Cardiac muscle cell (in vitro differentiated cells and primary cell): ENCODE measurements at places on chromosomes 12 and 14.

- peak; percentile 92 for DNase-seq
Measured at GRCh38 chr14:105093431-105094192, 28.4 kb upstream of the GPR132 start.

GRCh38 chr12:131250028-131250950, 296.6 kb downstream of the ADGRD1 start:
- DNase-seq = no peak

- no peak for DNase-seq
Measured at GRCh38 chr12:71565535-71565934, 98.1 kb downstream of the ZFC3H1 start.

- DNase-seq = peak; percentile 93
Measured at GRCh38 chr14:58668848-58669480, 31.2 kb downstream of the DACT1 start.

DNA sequence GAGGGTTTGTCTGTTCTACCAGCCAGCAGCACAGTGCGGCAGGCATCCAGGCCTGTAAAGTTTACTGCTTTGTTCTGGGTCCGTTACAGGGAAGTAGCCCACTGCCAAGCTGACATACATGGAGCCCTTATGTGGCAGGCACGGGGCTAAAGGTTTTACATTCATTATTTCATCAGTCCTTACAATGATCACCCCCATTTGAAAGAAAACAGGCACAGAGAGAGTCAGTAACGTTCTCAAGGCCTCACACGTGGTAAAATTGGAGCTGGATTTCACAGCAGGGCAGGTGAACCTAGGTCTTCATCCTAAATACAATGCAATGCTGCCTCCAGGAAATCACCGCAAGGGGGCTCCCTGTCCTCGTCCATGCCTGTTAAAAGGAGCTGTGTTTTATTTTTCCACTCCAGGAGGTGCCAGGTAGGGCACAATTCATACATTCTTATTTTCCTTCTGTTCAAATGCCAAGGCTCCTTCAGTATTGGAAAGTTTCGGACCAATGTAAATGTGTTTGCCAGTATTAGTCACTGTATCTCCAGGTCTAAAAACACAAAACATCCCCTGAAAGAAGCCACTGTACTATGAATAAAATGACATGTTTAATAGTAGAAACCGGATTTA, 172.2 kb upstream of the GZMB start:
- DNase-seq = peak; percentile 77

DNA sequence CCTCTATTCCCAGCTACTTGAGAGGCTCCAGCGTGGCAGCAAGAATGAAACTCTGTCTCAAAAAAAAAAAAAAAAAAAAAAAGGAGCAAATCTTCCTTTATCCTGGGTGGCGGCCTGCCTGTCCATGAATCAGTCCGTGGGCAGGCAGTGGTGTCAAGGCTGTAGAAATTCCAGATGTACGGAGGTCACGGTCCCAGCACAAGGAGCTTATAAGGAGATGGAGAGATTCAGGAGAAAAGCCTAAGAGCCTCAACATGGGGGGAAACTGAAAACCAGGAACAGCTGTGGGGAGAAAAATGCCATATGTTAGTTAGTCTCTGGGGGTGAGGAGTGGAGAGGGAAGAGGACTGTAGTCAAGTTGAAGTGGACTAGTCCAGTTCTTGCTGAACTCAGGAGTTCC, 130.5 kb upstream of the CRY1 start:
- no peak for DNase-seq

- DNase-seq = no peak
Measured at GRCh38 chr12:103913100-103913499, 17.1 kb upstream of the HSP90B1 start.

DNA sequence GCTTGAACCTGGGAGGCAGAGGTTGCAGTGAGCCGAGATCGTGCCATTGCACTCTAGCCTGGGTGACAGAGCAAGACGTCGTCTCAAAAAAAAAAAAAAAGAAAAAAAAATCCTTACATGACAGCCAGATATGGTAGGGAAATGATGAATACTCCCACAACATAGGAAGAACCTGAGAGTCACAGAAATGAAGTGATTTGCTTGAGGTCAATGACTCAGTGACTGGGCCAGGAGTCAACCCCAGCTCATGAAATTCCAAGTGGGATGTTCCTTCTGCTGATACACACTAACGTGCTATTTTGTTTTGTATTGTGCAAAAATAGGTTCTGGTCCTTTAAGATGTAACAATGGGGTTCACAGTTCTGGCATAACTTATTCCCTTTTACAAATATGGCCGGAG, 9.0 kb downstream of the RHOF start:
- no peak for DNase-seq

DNA sequence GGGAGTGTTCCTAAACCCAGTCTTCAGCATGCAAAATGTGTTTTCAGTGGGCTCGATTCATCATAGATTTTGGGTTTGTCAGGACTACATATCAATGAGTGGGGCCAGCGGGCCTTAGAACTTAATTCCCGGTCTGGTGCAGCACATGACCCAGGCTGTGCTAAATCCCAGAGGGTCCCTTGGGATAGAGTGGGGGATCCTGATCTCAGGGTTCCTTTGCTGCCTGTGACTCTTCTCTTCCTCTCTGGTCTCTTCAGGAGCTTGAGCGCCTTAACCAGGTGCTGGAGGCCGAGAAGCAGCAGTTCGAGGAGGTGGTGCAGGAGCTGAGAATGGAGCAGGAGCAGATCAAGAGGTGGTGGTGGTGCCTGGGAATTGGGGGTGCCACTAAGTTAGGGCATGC, 37.5 kb downstream of the PLEKHD1 start:
- no peak for DNase-seq

DNA sequence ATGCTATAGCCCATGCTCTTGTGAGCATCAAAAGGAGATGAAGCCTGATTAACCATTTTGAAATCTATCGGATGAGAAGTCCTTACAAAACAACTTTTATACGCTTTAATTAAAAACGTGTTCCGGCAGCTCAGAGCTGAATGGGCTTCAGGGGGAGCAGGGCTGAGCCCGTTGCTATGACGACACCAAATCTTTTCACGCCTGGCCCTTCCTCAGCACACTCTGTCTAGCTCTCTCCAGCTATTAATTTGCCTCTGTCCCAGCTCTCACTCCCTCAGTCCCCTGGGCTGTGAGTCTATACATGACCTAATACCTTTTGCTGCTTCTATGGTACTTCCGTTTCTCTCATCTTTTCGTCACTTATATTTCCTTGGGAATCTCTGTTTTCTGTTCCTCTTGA, 15.8 kb downstream of the FOXA1 start:
- no peak for DNase-seq

DNA sequence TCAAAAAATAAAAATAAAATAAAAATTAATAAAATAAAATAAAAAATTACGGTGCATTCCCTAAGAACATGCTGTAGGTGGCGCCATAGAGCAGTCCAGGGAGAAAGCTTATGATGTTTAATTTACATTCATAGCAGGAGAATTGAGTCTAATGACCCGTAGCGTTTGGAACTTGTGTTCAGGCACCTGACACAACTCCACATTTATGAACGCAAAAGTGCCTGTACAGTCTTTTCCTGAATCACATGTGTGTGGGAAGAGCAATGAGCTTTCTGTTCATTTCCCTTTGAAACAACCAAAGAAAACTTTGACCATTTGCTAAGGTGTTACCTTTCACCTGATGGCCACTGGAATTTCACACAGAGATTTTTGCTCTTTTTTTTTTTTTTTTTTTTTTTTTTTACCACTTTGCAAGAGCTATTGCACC, 60.6 kb upstream of the KCNA1 start:
- DNase-seq = peak; percentile 58

GRCh38 chr12:89192429-89192828, 159.9 kb downstream of the DUSP6 start:
- no peak for DNase-seq

DNA sequence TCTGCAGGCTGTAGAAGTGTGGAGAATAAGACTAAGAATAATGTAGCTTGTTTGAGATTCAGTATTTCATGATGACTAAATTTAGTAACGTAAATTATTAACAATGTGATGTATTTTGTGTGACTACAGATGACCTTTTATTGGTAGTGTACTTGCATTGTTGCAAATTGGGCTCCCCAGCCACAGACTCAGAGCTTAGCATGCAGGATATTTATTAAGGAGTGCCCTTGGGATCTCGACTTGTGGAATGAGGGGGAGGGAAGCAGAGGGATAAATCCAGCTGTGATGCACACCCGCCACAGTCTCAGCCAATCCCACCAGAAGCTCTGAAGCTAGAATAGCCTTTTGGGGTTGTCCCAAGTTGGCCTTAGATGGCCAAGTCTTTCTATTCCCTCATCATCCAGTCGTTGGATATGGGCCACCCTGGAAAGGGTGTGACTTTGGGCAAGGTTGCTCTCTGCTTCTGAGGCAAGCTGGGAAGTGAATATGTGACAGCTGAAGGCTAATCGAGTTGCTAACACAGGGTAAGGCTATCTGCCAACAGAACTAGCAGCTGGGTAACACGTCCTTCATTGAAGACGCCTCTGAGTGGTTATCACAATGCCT, 42.1 kb upstream of the USP44 start:
- no peak for DNase-seq

- no peak for DNase-seq
Measured at GRCh38 chr12:92737855-92738850, 35.4 kb downstream of the PLEKHG7 start.

DNA sequence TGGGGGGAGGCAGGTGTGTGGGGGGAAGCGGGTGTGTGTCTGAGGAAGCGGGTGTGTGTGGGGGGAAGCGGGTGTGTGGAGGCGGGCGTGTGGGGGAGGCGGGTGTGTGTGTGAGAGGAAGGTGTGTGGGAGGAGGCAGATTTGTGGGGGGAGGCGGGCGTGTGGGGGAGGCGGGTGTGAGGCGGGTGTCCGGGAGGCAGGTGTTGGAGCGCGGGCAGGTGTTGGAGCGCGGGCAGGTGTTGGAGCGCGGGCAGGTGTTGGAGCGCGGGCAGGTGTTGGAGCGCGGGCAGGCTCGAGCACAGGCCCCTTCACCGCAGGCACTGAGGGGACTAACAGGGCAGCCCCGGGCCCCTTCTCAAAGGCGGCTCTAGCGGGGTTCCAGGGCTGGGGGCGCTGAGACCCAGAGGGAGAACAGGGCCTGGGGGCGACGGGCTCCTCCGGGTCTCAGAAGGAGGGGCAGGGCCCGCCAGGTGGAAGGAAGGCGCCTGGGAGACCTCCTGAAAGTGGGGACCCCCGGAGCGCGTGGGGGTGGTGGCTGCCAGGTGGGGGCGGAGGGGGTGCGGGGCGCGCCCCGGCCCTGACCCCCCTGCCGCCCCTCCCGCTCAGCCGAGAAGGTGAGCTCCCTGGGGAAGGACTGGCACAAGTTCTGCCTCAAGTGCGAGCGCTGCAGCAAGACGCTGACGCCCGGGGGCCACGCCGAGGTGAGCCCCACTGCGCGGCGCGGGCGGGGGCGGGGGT, 3.2 kb downstream of the CRIP2 start:
- DNase-seq = peak; percentile 21

- DNase-seq = no peak
Measured at GRCh38 chr14:52835122-52835903, 43.9 kb upstream of the GNPNAT1 start.

- peak; percentile 94 for DNase-seq
Measured at GRCh38 chr12:3097186-3097804, 20.1 kb downstream of the TSPAN9 start.

DNA sequence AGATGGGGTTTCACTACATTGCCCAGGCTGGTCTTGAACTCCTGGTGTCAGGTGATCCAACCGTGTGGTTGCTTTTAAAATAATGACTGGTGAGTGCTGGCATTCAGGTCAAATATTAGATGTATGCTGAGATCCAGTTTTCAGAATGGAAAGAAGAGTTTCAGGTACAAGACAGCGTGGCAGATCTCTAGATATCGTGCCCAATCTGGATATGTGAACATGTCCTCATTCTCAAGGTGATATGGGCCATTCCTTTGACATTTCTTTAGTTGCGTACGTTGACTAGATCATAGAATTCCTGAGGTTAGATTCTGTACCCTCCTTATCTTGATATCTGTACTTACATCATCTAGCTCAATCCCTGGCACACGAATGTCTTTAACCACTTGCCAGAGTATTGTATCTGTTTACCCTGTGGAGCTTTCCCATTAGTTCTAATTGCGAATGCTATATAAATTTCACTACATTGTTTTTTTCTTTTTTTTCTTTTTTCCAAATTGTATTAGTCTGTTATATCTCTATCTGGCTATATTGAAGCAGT, 80.2 kb downstream of the ANO6 start:
- peak; percentile 11 for DNase-seq

DNA sequence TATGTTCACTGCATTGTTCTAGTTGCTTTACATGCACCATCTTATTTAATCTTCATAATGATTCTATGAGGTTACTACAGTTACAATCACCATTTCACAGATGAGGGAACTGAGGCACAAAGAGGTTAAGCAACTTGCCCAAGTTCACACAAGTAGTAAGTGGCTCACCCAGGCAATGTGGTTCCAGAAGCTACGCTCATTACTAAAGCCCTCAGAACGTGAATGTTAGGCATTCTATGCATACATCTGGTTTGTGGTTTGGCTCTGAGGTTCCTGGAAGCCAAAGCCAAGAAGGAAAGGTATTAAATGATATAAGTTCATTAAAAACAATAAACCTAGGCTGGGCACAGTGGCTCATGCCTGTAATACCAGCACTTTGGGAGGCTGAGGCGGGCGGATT, 14.4 kb upstream of the VRTN start:
- no peak for DNase-seq

DNA sequence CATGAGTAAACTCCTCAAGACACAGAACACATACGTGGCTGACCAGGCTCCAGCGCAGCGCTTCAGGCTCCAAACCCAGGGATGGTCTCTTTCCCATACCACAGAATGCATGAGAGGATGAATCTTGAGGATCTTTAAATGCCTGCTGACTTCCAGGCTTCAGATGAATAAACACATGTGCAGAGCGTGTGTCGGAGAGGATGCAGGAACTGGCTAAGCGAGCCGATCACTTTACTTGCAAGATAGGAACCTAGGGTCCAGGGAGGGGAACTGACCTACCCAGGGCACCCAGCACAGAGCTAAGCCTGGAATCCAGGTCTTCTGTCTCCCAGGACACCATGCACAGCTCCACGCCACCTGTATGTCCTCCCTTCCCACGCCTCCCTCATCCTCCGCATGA, 209.8 kb downstream of the BCL11B start:
- DNase-seq = no peak
